ENCODE measurements at places on chromosomes 2 and 18.

DNA sequence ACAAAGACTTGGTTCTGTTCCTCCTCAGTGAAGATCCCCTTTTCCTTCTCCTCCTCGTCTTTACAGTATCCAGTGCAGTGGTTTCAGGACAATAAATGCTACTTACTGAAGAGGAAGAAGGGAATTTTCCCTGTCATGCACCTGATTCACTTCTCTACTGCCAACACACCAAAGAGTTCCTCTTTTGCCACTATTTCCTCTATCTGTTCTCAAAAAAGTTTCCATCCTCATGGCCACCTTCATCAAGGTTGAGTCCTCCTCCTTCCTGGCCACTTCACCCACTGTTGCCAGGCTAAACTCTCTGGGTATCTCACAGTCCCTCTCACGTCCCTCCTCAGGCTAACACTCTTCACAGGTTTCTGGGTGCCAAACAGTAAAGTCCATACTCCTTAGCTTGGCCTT is 41.7 kb downstream of the PLEKHM3 start:
- DNase-seq = no peak

DNA sequence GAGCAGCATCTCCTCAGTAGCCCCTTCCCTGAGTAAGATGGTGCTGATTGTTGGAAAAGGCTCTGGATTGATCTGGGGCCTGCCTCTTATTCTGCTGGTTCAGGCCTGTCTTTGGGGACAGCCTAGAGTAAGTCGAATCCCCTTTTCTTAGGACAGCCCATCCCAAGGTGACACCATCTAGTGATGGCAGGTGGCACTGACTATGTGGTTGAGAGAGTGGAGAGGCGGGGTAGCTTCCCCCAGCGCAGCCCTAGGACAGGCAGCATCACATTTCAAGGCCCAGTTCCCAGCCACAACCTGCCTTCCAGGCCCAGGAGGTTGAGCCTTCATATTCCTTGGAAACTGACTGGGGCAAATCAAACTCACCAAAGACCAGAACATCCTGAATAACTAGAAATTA is 69.1 kb upstream of the B3GNT7 start:
- no peak for DNase-seq

DNA sequence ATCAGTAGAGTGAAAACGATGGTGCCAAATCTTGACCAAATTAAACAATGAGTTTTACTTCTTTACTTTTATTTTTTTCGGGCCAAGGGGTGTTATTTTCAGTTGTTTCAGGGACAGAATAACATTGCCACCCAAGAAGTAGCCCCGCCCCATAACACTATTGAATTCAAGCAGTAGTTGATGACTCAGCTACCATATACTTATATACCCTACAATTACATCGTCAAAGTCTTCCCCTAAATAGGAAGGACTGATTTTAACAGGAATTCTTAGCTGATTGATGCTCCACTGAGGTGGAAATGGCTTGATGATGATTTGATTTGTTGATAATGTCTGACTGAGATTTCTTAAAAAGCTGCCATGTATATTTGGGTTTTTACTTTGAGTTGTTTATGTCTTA is 24.7 kb downstream of the LYPD6B start:
- DNase-seq = no peak

DNA sequence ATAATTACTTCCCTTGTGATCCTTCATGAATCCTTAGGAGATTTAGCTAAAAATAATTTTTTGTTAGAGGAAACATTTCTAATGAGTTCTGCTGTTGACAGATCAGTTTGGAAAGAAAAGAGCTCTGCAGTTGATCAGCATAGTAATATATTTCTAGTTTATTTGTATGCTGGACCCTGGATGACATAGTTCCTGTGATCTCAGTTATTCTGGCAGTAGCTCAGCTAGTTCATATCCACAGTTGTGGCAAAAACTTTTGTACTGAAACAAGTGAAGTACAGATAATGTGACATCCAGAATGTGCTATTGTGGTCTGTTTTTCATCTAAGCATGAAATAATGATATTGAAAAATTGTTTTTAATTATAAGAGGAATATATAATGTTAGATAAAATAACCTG is 33.7 kb downstream of the ABI2 start:
- DNase-seq = no peak

DNA sequence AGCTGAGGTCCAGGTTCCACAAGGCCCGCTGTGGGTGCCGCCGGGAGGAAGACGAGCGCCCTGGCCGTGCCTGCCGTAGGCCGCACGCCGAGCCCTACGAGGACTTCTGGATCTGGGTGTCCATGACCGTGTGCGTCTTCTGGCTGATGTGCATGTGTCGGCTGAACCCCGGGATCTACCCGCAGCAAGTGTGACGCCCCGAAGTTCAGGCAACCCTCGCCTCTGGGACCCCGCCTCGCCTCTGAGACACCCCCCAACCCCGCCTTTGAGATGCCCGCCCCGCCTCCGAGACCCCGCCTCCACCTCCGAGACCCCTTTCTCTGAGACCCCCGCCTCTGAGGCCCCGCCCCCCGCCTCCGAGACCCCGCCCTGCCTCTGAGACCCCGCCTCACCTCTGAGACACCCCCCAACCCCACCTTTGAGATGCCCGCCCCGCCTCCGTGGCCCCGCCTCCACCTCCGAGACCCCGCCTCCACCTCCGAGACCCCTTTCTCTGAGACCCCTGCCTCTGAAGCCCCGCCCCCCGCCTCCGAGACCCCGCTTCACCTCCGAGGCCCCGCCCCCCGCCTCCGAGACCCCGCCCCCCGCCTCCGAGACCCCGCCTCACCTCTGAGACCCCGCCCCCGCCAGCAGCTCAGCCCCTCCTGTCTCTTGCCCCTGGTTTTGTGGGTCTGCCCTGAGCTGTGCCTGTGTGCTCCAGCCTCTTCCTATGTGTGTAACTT is 3.7 kb downstream of the RTP5 start:
- no peak for DNase-seq

DNA sequence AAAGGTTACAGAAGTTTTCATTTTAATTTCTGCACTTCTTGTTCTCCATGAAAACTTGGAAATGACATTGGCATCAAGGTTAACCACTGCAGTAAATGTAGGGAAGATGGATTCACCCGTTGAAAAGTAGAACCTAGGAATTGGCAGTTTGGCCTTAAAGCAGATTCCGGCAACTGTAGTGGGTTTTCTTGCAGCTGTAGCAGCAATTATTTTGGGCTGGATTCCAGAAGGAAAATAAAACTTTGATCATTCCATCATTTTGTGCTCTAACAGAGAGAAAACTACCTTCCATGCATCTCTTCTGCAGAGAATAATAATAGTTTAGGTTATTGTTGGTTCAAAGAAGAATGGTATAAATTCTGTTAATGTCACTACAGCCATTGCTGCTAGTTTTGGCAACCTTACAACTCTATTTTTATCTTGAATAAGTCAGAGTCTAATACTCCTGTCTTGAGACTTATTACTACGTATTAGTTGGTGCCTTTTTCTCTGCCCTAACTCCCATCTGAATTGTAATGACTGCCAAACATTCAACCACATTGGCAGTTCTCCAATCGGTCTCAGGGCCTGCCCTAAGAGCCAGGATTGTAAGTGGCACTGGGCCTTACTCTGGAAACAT is 178.1 kb upstream of the PIEZO2 start:
- no peak for DNase-seq

GRCh38 chr2:151916632-151917031 is 88.4 kb upstream of the ARL5A start:
- DNase-seq = no peak

DNA sequence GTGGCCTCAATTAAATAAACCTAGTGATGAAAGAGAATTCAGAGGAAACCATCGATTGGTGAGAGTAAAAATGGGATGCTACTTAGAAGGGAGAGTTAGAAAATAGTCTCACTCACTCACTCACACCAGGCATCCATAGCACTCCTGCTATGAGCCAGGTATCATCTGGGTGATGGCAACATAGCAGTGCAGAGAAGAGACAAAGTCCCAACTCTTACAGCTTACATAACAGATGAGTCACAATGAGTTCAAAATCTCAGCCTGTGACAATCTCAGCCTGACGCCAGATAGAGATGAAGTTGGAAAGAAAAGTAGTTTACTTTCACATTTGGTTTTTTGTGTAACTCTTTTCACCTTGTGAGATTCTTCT is 55.4 kb upstream of the THOC1 start:
- no peak for DNase-seq

DNA sequence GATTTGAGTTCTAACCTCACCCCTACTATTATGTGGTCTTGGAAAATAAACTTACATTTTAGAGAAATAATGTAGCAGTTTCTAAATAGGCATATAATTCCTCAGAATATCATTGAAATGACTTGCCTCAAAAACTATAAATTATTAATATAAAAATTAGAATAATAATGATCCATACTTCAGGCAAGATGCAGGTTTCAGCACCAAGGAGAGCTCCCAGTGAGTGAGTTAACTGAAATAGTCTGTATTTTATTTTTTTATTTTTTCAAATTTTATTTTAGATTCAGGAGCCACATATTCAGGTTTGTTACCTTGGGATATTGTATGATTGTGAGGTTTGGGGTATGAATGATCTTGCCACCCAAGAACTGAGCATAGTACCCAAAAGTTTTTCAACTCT is 472.2 kb upstream of the DCC start:
- no peak for DNase-seq

- no peak for DNase-seq
Observed at GRCh38 chr18:21181766-21182165, 60.3 kb upstream of the GREB1L start.

- peak; percentile 51 for DNase-seq
Observed at GRCh38 chr2:137964066-137964858, at the start of gene HNMT. Gene HNMT (plus strand): TSS chr2:137964473. CDS start chr2:137964492, 19 bp downstream.

GRCh38 chr2:99821572-99821971 is 320.8 kb downstream of the AFF3 start:
- no peak for DNase-seq

DNA sequence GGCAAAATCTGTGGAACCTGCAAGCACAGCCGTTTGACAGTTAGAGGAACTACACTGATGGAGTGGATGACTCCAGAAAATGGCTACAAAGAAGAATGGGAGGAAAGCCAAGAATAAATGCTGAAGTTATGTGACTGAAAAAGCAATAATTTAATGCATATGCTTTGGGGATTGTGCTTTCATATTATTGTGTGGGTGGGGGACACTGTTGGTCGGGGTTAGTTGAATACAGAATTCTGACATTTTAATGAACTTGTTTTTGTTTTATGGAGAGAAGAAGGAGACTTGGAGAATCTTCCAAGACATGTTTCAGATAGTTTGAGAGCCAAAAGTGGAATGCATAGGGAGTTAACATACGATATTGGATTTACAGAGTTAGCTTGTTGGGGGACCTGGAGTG is 68.5 kb downstream of the NRP2 start:
- no peak for DNase-seq

DNA sequence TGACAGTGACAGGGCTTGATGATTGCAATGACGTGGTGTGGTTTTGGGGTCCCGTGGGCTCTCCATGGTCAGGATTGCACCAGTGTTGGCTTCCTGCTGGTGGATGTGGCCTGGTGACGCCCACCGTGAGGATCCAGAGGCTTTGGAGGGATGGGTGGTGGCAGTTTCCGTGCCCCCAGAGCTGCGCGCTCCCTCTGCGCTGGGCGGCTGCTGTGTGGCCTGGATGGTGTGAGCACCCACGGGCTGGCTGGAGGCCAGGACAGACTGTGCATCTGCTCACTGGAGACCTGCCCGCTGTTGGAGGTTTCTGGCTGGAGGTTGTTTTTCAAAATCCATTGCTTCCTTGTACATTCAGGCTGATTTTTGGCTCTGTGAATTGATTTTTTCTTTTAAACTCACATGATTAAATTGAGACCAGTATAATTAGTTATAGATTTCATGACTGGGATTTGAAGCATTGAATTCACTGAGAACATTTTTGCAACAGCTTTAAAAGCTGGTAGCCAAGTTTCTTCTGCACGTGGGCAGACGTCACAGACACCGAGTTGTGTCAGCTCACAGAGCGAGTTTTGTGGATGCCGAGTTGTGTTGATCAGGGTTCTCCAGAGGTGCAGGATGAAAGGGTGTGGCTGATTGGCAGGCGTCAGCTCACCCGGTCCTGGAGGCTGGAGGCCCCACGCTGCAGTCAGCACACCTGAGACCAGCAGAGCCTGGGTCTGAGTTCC is 72.7 kb downstream of the KCNG2 start:
- no peak for DNase-seq

- DNase-seq = no peak
Observed at GRCh38 chr2:201235860-201236811, 24.2 kb upstream of the CASP8 start.

DNA sequence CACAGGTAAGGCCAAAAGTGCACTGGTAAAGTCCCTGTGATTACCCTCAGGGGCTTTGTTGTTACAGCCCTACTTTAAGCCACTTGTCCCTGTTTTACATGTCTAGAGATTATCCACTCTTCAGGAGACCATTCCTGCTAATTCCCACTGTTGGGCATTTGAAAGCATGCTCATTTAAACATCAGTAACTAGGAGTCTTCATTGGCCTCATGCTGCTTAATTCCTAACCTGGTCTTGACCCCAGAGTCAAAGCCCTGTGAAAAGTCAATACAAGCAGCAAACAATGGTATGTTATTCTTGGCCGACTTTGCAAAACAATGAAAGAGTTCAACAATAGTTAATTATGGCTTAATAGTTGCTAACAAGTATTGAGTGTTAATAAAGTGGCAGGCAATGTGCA is 23.2 kb downstream of the AFF3 start:
- no peak for DNase-seq

DNA sequence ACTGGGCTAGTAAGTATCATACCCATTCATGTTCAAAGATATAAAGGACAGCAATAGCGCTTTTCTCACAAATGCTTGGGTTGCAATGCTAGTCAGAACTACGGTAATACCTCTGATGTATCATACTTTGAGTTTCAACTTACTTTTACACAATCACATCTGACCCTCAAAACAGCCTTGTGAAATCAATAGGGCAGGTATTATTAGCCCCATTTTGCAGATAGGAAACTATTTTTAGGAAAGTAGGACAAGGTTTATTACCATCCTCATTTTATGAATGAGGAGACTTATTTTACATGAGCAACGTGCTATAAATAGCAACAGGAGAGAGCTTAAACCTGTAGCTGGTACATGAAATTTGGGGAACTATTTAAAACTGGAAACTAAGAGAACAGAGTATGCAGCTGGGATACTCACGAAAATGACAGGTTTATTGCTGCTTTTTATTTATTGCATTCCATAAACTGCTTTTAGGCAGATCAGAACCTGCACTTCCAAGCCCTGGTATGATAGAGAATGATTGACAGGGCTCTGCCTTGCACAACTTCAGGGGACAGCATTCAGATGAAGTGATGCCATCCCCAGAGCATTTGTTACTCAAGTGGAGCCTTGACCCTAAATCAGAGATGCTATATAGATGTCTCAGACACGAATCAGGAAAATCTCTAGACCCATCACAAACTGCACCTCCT is 42.4 kb upstream of the PPM1B start:
- no peak for DNase-seq

DNA sequence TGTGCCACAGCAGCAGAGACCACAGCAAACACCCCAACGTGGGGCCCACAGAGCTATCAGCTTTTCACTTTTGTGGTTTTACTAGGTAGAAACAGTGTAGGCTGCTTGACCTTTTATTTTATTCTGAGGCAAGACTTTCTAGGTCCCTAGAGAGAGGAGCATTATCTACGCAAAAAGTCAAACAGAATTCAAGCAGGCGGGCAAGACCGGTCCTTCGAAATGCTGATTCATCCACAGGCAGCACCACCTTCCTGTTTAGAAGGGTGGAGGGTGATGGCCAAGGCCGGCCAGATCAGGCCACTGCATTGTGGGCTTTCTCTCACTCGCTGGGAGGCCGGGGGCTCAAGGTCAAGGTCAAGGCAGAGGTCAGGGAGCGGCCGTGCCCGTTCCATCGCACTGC is 573.0 kb downstream of the GALR1 start:
- DNase-seq = no peak

GRCh38 chr2:190065839-190066238 is 3.3 kb upstream of the MSTN start:
- DNase-seq = no peak

Data from hippocampal formation (tissue), 2 donors.